ENCODE measurements at places on chromosomes 13 and 19.

DNA sequence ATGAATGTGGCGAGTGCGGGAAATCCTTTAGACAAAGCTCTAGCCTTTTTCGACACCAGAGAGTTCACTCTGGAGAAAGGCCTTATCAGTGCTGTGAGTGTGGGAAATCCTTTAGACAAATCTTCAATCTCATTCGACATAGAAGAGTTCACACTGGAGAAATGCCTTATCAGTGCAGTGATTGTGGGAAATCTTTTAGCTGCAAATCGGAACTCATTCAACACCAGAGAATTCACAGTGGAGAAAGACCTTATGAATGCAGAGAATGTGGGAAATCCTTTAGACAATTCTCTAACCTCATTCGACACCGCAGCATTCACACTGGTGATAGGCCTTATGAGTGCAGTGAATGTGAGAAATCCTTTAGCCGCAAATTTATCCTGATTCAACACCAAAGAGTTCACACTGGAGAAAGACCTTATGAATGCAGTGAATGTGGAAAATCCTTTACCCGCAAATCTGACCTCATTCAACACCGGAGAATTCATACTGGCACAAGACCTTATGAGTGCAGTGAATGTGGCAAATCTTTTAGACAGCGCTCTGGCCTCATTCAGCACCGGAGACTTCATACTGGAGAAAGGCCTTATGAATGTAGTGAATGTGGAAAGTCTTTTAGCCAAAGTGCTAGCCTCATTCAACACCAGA lies 5.7 kb downstream of the ZNF551 start:
- no peak for DNase-seq

- DNase-seq, result no peak
These were observed 1.7 kb upstream of the C19orf85 start for GRCh38 chr19:55466241-55466614.

DNA sequence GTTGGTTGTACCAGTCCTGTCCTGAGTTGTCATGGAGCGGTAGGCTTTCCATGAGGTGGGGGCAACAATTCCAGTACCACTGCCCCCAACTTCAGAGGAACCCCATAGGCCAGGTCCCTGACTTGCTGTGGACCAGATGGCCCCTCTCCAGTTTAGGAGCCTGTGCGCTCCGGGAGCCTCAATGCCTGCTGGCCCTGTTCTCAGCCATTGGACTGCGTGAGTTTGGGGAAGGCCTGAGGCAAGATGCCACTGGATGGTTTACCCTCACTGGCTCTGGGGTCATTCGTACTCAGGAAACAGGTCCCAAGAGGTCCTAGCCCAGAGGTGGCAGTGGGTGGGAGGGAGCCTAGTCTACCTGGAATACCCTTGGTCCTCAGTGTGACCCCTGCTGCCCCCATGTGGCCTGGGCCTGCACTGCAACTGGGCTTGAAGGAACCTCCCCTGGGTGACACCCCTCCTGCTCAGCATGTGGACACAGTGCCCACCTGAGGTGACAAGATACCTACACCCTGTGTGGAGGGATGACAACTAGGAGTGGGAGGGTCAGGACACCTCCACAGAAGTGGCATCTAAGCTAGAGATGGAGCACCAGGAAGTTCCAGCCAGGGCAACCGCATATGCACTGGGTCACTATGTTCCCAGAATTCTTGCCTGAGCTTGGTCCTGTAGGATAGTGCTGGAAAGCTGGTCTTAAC lies 6.0 kb upstream of the PRR19 start:
- peak; percentile 91 for DNase-seq

DNA sequence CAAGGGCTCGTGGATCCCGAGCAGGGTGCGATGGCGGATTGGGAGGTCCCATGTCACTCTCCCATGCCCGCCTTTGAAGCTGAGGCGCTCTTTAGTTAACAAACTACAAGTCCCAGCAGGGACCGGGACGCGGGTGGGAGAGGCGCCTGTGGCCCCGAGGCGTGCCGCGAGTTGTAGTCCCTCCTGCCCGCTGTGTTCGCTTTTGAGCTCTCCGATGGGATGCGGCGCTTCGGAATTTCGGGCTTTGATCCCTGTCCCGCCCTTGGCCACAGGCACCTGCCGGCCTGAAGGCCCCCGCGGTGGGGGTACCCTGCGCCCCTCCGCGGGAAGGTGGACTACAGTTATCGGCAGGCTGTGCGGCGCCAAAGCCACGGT lies 11.0 kb downstream of the CYTH2 start:
- DNase-seq, result no peak

- DNase-seq, result no peak
These were observed 106.0 kb downstream of the RAP2A start for GRCh38 chr13:97539651-97540610.

DNA sequence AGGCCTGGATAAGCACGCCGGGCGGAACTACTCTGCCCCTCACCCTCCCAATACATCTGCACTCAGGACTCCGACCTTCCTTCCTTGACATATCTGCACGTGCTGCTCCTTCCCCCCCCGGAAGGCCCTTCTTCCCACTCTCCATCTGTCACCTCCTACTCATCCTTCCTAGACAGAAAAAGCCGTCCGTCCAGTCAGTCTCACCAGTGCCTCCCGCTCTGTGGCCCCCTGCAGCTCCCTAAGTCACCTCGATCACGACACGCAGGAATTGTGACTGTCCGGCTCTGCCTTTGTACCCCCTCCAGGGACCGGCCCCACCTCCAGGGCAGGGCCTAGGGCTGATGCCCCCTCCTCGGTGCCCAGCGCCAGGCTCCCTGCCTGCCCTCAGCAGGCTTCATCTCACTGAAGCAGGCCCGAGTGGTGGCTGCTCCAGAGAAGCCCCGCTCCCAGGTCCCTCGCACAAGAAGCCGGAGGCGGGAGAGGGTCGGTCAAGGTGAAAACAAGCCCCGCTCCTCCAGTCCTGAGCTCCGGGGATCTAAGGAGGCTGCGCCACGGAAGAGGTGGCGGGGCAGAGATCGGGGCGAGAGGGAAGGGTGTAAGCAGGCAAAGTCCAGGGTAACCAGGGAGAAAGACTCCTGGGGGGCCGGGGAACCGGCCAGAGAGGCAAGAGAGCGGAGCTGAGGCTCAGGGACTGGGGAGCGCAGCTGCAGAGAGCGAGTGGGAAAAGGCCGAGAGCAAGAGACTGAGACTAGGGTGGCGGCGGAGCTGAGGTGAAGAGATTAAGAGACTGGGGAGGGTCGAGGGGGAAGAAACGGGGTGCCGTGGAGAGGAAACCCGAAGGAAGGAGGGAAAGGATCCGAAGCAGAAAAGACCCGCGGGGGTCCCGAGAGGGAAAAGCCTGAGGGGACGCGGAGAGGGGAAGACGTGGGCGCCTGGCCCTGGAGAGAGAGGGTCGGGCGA lies 1.1 kb downstream of the PPP6R1 start:
- no peak for DNase-seq

DNA sequence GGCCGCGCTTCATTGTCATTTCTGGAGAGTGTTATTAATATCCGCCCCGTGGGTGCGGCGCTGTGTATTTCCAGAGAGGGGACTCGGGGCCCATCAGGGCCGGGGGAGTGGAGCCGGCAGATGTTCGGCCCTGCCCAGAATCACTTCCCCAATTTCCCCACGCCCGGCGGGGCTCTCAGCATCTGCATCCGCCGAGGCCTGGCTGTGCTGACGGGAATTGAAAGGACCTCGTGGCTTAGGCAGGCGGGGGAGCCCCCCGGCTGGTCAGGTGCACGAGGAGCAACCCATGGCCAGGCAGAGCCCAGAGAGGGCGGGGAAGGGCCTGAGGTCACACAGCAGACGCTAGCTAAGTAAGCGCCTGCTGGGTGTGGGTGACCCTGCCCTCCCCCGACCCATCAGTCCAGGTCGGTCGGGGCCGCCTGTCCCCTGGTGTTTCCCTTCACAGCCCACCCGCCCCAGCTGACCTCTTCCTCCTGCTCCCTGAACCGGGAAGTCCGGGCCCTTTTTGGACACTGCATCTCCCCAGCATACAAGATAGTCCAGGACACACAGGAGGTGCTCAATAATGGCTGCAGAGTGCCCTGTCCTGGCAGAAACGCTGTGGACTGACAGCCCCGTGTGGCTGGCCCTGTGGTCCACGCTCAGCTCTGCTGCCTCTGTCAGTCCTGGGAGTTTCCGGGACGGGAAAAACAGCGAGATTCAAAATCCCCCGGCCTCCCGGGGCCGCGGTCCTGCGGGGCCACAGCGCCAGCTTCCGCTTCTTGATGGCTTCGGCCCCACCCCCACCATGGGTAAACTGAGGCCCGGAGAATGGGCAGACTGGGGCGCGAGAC lies 22.1 kb downstream of the ARID3A start:
- DNase-seq, result no peak

DNA sequence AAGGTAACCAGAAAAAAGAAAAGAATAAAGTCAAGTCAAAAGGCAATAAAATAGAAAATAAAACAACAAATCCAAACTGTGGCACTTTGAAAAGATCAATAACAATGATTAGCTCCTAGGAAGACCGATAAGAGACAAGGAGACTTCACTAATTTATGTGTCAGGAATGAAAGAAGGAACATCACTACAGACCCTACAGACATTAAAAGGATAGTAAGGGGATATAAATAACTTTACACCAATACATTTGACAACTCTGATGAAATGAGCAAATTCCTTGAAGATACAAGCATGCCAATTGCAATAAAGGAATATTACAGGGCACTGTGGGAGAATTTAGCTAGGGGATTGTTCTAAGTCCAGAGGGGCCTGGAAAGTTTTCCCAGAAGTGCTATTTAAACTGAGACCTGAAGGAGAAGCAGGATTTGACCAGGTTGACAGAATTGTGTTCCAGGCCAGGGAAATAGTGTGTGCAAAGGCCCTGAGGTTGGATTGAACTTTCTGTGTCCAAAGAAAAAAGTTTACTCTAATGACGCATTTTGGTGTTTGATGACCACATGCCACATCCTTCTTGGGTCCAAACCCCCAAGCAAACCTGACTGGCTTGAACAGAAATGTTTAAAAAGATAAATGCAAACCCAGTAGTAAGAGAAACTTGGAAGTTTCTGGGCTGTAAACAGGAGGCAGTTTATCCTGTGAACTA lies 1.6 kb upstream of the C19orf38 start:
- no peak for DNase-seq

DNA sequence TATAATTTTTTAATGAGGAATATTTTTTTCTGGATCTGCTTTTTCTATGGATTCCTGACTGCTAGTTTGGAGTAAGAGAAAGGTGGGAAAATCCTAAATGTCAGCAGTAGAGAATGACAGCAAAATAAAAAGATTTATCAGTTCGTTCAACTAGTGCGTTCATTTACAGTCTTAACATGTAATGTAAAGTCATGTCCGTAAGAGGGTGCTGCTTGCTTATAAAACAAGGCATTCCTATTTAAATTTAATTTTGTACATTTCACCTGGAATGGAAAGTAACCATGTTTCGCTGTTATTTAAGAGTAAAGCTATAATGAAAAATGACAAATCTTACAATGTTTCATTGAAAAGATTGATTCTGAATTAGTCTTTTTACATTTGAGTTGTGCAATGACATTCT lies 76.6 kb downstream of the ZMYM2 start:
- no peak for DNase-seq

GRCh38 chr19:1262623-1263123 lies 6.5 kb upstream of the CIRBP start:
- no peak for DNase-seq

DNA sequence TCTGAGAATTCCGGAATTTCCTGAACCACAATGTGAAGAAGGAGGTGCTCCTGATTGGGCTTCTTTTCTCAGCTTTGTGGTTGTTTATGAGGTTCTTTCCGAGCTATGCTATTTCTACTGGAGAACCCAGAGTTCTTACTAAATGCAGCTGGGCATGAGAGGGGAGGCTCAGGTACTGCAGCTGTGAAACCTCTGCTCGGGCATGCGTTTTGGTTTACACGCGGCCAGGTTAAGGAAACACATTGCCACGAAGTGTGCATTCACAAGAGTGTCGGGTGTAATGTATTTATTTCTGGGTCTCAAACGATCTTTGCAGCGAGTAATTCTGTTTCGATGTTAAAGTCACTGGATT lies 661 bp upstream of the MIR17HG start:
- no peak for DNase-seq

- no peak for DNase-seq
These were observed 179.3 kb downstream of the ZIC5 start for GRCh38 chr13:99792079-99792921.

- no peak for DNase-seq
These were observed 65.3 kb upstream of the MCF2L start for GRCh38 chr13:112903606-112904195.

- DNase-seq, result no peak
These were observed 5.3 kb upstream of the PSG7 start for GRCh38 chr19:42942187-42942789.

- no peak for DNase-seq
These were observed 314.7 kb downstream of the OLFM4 start for GRCh38 chr13:53343361-53343744.
